ENCODE measurements at places on chromosomes 2 and 18.

GRCh38 chr2:158130832-158131473, 29.3 kb downstream of the UPP2 start:
- DNase-seq, result no peak

GRCh38 chr2:215171796-215172195, 33.4 kb upstream of the ABCA12 start:
- DNase-seq, result no peak

GRCh38 chr2:118123561-118124232, 35.4 kb downstream of the INSIG2 start:
- DNase-seq, result no peak

DNA sequence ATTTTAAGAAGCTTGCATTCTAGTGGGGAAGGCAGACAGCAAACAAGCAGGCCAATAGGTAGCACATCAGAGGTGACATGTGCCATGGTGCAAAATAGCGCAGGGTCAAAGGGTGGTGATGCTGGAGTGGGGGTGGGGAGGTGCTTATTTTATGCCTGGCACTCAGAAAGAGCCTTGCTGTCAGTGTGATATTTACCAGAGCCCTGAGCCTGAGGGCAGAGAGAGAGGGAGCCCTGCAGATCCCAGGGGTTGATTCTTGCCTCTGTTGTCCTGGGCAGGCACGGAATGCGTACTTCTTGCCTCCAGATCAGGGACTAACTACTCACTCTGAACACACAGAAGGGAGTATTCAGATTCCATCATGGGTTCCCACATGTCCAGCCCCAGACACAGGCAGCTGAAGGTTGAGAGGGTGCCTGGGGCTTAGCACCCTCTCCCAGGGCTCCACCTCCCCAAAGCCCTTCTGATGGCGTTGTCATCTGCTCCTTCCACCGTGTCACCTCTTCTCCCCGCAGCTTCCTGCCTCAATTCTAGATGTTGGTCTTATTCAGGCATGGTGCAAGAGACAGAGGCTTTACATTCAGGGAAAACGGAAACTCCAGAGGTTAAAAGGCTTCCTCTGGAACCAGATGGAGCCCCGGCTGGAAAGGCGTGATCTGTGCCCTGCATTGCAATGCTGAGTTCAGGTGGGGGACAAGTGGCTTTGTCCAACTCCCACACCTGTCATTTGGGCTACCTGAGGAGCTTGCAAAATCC, 252.3 kb downstream of the HAUS1 start:
- no peak for DNase-seq

GRCh38 chr2:39730276-39730675, 48.8 kb downstream of the THUMPD2 start:
- DNase-seq, result no peak
